ENCODE measurements at places on chromosomes 3 and 15.

DNA sequence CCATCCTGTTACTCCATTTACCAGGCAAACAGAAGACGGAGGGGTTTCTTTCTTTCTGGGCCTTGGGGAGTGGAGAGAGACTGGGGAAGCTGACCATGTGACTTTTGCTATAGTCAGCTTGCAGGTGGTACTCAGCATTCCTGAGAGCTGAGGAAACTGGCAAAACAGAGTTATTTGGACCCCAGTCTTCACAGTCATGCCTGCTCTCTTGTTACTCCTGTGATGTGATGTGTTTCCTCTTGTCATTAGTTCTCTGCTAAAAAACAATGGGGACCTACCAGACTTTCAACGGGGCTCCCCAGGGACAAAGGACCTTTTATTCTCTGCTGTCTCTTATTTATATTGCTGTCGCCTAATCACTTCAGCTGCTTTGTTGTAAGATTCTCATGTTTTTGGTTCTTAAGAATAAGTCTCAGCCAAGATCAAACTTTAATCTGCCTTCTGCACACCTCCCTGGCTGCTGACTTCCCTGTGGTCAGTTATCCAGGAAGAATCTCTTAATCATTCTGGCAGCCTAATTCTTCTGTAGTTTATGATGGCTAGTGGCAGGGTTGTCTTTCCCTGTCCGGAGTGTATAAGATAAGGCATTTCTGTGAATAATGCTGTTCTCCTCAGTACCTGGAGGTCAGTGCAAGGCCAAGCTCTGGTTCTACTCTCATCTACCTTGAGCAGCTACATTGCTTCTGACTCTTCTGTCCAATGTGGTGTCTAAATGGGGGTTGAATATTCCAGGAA is 8.8 kb downstream of the STARD9 start:
- no peak for DNase-seq

DNA sequence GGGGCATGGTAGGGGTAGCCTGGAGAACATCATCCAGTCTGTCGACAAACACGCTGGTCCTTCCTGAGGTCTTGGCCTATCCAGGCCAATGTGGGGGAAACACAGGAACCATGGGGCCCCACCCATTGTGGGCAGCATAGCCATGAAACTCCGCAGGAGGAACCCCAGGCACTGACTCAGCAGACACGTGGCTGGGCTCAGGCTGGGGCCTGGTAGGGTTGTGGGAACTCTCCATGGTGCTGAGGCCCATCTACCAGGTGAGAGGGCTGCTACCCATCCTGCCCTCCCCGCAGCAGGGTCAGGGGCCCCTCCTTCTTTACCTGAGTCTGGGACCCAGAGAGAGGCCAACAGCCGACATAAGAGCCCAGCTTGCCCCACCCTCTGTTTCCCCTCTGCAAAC is 22.6 kb upstream of the CACNA2D2 start:
- no peak for DNase-seq

GRCh38 chr3:124412644-124413043 is 317.6 kb upstream of the UMPS start:
- DNase-seq, result no peak

DNA sequence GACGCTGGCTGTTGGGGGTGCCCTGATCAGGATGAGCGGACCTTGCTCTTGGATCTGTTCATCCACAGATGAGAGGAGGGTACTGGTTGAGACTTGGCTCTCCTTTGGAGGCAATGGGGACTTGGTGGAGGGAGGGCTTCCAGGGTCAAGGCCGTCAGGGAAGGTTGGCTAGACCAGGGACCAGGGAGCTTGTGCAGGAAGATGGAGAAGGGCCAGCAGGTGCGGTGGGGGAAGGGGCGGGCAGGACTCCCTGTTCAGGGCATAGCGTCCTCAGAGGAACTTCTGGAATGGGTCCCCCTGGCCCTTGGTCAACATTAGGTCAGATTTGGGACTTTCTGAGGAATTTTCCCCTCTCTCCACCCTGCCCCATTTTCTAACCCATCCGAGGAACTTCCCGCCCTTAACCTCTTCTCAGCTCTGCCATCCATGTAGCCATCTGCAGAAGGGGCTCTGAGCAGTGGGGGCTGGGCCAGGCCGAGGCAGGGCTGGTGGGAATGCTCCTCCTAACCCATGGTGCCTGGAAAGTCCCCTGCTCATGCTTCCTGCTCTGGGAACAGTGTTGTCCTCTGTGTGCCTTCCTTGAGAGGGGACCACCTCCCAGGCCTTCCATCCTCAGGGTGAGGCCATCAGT is 11.5 kb downstream of the SNX33 start:
- DNase-seq, result peak; percentile 75

GRCh38 chr3:151443583-151443982 is 17.3 kb downstream of the IGSF10 start:
- DNase-seq, result no peak

DNA sequence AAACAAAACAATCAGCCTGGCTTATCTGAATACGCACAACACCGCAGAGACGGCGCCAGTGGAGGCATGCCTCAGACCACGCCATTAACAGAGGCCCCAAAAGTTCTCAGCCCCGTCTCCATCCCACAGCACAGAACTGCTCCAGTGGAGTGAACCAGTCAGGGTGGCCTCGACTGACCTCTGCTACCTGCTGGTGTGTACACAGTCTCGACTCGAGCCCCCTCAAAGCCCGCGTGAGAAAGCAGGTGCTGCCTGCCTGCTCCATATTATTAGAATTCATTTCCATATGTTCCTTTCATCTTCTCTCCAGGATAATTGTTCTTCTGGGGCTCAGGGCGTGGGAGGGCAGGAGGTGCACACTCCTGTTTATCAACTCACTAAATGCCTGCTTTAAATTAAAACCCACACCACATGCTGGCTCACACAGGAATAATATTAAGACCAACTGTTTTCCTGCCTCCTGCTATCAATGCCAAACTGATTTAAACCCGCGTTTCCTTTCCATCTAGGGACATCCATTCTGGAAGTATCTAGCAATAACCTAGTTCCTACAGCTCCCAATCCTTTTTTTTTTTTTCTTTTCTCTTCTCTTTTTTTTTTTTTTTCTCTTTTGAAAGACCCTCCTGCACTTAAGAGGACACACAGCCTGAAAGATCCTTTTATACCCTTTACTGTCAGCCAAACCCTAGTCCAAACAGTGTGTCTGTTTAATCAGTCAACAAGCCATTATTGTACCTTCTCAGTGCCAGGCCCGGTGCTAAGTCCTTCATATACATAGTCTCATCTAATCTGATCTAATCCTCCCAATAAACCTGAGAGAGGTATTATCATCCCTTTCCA is 101.2 kb downstream of the TLE3 start:
- no peak for DNase-seq

DNA sequence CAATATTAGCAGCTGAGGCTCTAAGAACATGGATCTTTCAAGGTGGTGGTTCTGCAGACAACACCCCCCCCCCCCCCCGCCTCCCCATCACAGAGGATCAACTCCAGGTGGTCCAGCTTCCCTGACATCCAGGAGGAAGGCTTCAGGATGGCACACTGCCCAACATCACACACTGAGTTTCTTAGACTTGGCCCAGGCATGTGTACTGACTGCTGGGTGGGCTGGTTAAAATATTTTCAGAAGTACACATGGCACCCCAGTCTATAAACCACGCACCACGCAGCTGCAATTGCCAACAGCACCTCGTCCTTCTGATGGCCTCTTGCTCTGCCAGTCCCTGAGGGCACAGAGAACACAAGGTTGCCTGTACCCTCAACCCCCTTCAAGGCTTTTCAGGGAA is 22.1 kb downstream of the SRPRB start:
- DNase-seq, result no peak

GRCh38 chr15:40357246-40357645 is 773 bp upstream of the DISP2 start:
- DNase-seq, result no peak
